ENCODE measurements at places on chromosomes 3 and 15. TPM values are rescaled to one million over a fixed set of nuclear protein-coding genes. Genes with fewer than 3 reads are reported as not detected.

Gene CPN2
- total RNA-seq = not detected

Gene SCAP
- total RNA-seq = 44.9 TPM

Gene UBE2Q2
- total RNA-seq = 42.2 TPM

Gene SST
- not detected for total RNA-seq

Gene IGSF10
- 0.15 TPM for total RNA-seq

Gene ERC2
- total RNA-seq = 0.47 TPM

Gene CCRL2
- total RNA-seq = not detected

Gene IQGAP1
- total RNA-seq = 177 TPM

Gene CLDN18
- not detected for total RNA-seq

Gene CATSPER2
- total RNA-seq = 0.45 TPM

Gene MKRN3
- total RNA-seq = 0.90 TPM

Gene SPG11
- total RNA-seq = 81.3 TPM

Gene GOLGA8T
- not detected for total RNA-seq

Gene CAPN3
- 0.60 TPM for total RNA-seq

Gene KBTBD12
- total RNA-seq = not detected

Gene ATP2B2
- total RNA-seq = not detected
